ENCODE measurements at places on chromosomes 2 and 18.
A peak's percentile ranks its signal among the peaks of the same experiment; 100 is the strongest.

- no peak for DNase-seq
These were observed 88.2 kb downstream of the NCOA1 start for GRCh38 chr2:24579053-24579803.

- no peak for DNase-seq
These were observed 86.2 kb upstream of the RAB27B start for GRCh38 chr18:54742120-54742519.

DNA sequence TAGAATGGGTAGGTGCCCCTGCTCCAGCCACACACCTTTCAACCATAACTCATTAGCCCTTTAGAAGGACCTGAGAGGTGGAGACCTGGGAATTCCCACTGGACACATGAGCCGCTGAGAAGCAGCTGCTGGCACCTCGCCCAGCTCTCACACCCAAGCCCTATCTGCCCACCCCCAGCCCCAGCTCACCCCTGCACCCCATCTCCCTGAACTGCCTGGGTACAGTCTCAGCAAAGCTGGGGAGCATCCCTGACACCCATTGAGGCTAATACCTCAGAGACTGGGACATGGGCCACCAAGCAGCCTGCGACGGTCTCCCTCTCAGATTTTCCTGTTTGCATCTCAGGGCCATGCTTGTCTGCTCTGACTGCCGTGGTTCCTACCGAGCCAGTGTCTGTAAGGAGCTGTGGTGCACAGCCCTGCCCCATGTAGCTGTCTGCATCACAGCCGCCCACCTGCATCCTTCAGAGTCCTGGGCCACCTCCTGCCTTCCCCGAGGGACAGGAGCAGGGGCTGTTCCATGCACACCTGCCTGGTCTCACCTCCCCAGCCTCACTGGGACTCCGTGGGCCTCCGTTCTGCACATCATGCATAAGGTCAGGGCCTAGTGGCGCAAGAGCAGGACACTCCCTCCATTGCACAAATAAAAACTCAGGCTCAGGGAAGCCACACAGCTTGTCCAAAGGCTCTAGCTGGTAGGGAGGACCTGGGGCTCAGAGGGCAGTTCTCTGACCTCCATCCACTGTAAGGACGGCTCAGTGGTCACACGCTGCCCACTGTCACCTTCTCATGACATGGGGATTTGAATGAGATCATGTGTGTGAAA, 90.0 kb downstream of the SEPTIN10 start:
- no peak for DNase-seq

- DNase-seq: no peak
These were observed 3.8 kb upstream of the GPR55 start for GRCh38 chr2:230928701-230929380.

DNA sequence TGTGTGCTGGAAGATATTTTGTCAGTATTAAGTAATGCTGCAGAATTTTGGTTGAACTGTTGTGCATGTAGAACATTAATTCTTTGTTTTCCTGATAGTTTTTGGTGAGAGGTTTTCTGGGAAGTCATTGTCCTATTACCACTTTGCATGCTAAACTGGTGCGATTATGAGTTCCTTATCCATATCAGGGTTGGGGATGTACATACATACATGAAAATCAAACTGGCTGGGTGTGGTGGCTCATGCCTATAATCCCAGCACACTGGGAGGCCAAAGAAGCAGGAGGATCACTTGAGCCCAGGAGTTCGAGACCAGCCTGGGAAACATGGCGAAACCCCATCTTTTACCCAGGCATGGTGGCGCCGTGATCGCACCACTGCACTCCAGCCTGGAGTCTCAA, 34.6 kb downstream of the ASAP2 start:
- DNase-seq: no peak

- DNase-seq: no peak
These were observed 7.5 kb downstream of the C18orf32 start for GRCh38 chr18:49479381-49480137.

DNA sequence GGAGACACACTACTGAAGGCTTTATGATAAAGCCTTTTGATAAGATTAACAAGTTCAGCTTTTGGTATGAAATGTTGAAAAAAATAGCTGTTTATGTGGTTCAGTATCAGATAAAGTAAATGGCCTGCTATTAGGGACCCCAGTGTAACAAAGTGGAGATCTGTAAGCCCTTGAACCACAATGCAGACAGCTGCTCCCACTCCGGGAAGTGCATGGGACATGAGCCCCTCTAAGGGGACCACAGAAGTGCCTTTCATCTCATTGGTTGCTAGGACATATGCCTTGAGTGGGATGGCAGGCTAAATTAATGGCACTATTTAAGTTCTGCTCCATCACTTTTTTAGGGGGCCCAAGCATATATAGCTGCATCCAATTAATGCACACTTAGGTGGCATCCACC, 167.6 kb upstream of the SOX11 start:
- DNase-seq: no peak

DNA sequence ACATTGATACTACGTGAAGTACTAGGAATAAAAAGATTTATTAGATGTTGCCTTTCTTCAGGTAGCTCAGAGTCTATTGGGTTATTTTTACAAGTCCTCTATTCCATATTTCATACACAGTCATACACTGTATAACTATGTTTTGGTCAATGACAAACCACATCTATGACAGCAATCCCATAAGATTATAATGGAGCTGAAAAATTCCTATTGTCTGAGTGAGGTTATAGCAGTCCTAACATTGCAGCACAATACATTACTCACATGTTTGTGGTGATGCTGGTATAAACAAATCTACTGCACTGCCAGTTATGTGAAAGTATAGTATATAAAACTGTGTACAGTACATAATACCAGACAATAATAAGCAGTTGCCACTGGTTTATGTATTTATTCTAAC, 595.1 kb downstream of the MBD2 start:
- no peak for DNase-seq

GRCh38 chr18:32750328-32750727, 22.5 kb downstream of the KLHL14 start:
- DNase-seq: no peak

- no peak for DNase-seq
These were observed 1.4 kb downstream of the ARID5A start for GRCh38 chr2:96537734-96538486.

- no peak for DNase-seq
These were observed 432.4 kb downstream of the DCDC2C start for GRCh38 chr2:4135765-4136164.

DNA sequence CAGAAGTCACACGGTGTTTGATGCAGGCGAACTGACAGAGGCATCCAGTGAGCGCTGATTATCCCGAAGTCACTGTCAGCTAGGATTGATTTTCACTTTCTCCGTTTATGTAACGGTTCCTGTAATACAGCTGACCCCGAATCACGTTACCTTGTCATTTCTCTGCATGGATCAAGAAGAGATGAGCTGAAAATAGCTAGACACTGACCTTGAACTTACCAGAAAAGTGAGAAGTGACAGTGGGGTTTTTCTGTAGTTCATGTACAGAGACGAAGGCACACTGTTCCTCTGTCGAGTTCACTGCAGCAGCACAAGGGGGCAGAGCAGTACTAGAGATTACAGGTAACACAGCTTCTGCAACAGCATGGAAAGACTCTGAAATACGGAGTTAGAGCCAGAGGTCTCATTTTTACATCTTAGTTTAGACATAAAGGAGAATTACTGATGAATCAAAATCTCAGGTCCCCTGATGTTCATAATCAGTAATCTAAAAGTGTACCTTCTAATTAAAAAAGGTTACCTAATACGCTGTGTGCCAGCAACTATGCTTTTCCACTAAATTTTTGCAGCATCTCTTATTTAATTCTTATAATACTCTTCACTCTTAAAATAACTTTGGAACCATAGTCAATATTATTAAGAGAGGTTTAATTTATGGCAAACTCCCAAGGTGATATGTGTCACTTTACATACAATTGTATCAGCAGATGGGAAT, 33.1 kb downstream of the ARHGAP15 start:
- DNase-seq: peak; percentile 24

DNA sequence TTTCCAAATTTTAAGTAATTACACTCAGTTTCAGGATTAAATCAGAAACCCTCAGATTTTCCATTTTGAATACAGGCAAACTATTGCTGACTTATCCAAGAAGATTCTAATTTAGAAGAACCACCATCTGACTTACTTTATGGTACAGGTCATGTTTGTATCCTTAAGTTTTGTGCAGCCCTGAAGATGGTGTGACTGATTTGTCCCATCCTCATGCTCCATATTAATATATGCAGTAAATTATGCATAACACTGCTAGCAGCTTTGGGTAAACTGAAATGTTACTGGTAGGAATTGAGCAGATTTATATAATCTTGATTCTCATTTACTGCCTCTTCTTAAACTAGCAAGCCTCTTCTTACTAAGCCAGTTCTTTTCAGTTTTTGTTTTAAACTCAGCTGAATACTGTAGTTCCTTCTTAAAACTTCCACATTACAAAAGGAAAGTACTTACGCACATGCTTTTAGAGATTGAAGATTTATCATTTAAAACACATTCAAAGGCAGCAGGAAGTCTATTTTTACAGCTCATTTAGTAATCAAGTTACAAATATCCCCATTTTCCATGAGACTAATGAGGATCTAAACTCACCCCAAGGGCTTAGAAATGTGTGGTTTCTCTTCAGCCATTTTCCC, 25.7 kb downstream of the MEX3C start:
- no peak for DNase-seq

GRCh38 chr2:129281791-129282530, 697.5 kb upstream of the RAB6C start:
- DNase-seq: no peak

DNA sequence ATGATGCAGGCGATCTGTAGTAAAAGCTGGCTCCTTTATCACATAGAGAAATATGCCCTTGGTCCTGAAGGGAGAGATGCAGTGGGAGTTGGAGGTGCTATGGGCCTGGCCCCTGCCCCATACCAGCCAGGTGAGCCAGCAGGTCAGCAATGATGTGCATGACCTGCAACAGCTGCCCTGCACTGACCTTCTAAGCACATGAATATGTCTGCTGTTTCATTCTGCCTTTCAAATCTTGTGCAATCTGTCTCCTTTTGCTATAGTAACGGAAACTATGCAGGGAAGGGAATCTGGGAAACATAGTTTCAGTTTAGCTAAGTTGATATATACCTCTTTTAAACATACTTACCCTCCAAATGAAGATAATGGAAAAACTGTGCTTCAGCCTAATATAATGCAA, 235.2 kb downstream of the TDRD15 start:
- DNase-seq: no peak

DNA sequence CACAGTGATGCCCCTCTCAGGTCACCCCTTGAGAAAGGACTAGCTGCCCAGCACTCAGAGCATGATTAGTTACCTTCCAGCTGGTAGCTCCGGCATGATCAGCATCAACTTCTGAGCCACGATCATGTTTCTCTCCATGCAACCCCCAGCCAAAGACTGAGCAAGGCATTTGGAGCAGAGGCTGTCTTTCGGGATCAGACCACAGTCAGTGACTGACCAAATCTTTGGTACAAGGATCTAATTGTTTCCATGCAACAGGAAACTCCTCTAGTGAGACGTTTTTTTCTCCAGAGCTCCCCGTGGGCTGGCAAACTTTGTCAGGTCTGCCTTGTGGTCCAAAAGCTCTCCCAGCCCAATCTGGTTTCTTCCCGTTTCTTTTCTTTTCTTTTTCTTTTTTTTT, 244.3 kb downstream of the METTL4 start:
- DNase-seq: no peak

GRCh38 chr2:76866464-76866863, 655.7 kb downstream of the LRRTM4 start:
- DNase-seq: no peak

- no peak for DNase-seq
These were observed at the start of gene OBSL1 for GRCh38 chr2:219571311-219572236. TSS of gene OBSL1 (minus strand) at chr2:219571539. CDS start at chr2:219571232, 307 bp downstream.

DNA sequence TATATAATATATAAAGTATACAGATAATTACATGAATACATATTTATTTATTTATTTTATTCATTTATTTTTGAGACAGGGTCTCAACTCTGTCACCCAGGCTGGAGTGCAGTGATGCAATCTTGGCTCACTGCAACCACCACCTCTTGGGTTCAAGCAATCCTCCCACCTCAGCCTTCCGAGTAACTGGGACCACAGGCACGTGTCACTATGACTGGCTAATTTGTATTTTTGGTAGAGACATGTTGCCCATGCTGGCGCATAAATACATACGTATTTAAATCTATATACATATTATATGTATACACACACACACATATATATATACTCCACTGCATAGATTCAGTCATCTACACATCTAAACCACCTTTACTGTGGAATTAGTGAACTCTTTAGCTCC, 20.6 kb upstream of the NDUFV2 start:
- no peak for DNase-seq

DNA sequence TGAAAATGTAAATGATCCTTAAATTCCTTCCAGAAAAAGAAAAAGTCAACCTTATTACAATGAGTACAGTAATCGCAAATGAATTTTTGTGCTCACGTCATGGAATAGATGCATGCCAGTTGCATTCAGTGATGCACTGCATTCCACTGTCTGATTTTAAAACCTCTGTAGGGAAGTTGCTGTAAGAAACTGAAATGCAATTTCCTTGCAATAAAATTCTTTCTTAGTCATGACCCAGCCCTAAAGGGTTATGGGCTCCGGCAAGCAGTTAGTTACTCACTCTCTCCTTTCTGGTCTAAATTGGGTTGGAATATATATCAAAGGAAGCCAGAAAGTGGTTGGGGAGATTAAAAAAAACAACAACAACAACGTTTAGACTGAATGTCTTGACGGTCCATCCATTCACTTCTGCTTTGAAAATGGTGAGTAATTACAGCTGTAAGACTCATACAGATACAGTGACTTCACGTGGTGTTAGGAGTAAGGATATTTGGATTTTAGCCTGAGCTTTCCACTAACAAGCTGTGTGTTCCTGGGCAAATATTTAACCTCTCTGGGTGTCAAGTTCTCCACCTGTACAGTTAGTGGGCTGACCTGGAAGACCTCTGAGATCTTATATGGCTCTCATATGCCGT, 8.6 kb upstream of the RND3 start:
- no peak for DNase-seq

- no peak for DNase-seq
These were observed 46.3 kb upstream of the GBX2 start for GRCh38 chr2:236214376-236214995.

GRCh38 chr2:9207641-9208311, 1.2 kb downstream of the ASAP2 start:
- no peak for DNase-seq

GRCh38 chr2:146701183-146701582, 1143.6 kb upstream of the ACVR2A start:
- no peak for DNase-seq

DNA sequence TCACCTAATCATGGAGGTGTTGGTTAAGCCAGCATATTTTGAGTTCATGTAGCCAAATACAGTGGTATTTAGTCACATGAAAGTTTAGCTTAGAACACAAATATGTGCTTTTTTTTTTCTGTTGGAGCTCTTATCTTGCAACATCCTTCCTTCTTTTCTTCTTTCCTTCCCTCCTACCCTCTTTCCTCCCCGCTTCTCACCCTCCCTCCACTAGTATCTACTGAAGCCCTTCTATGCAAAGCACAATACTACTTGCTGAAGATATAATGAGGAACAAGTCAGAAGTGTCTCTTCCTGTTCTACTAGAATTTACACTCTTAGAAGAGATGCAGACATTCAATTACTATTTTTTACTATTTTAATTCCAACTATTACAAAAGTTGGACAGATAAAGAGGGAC, 105.0 kb upstream of the ITGA4 start:
- DNase-seq: no peak

- DNase-seq: no peak
These were observed 315.2 kb downstream of the TDRD15 start for GRCh38 chr2:21438949-21439348.
